ENCODE measurements at places on chromosomes 1 and 21. TPM values are rescaled to one million over a fixed set of nuclear protein-coding genes. Genes with fewer than 3 reads are reported as not detected.

SYF2 gene
- 40.2 TPM for total RNA-seq

SPRR2A gene
- total RNA-seq = not detected

FAM72A gene
- total RNA-seq = 9.4 TPM

CELA2B gene
- total RNA-seq = not detected

DNA sequence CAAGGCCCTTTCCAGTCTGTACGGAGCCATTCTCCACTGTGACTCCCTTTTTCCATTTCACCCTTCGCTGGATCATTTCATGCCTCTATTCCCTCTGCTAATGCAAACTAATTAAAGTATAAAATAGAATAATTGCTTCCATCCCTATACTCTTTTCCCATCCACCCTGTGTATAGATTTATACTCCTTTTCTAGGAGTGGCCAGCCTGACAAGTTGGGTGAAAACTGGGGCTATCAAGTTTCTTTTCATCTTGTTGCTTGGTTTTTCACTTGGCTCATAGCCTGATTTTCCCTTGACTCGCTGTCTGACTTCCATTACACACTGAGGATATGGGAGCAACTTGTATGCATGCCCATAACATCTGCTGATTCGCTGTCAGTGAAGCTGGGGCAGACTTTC lies 107.0 kb downstream of the PLXNA2 start:
- no peak overlapping the region for H3K4me3 ChIP-seq
- H3K27ac ChIP-seq = no peak overlapping the region
- DNase-seq = no peak
- peaks cover 28% of the 10 kb centered on the region for H3K36me3 ChIP-seq
- H3K4me1 ChIP-seq = peaks cover 4% of the 10 kb centered on the region

- H3K27ac ChIP-seq = peak overlapping the region; percentile 83
- H3K27me3 ChIP-seq = no peaks in the 10 kb centered on the region
- no peak overlapping the region for H3K4me3 ChIP-seq
- DNase-seq = peak; percentile 92
- peaks cover 50% of the 10 kb centered on the region for H3K4me1 ChIP-seq
Observed at GRCh38 chr1:162541619-162542141, 19.8 kb upstream of the UAP1 start.

DNA sequence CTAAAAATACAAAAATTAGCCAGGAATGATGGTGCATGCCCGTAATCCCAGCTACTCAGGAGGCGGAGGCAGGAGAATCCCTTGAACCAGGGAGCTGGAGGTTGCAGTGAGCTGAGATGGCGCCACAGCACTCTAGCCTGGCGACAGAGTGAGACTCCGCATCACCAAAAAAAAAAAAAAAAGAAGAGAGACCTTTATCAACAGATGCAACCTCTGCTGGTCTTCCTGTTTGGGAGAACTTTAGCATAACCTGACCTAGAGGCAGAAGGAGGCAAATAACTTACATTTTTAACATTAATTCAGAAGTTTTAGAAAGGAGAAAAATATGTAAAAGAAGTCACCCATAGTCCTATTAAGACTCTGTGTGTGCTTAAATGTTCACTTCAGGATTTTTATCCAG lies 32.4 kb downstream of the SLAMF1 start:
- no peaks in the 10 kb centered on the region for H3K4me1 ChIP-seq
- H3K27ac ChIP-seq = no peak overlapping the region
- no peaks in the 10 kb centered on the region for H3K36me3 ChIP-seq
- no peak for DNase-seq

GRCh38 chr1:229557913-229558414 lies 543 bp downstream of the ABCB10 start:
- H3K4me3 ChIP-seq = peak overlapping the region; percentile 84
- DNase-seq = peak; percentile 28
- H3K36me3 ChIP-seq = no peaks in the 10 kb centered on the region
- peaks cover 15% of the 10 kb centered on the region for H3K4me1 ChIP-seq
- H3K27me3 ChIP-seq = no peaks in the 10 kb centered on the region

- peaks cover 3% of the 10 kb centered on the region for H3K36me3 ChIP-seq
- H3K4me1 ChIP-seq = peaks cover 13% of the 10 kb centered on the region
- DNase-seq = no peak
- H3K27me3 ChIP-seq = no peaks in the 10 kb centered on the region
- no peak overlapping the region for H3K27ac ChIP-seq
- H3K4me3 ChIP-seq = no peak overlapping the region
Observed at GRCh38 chr1:42927274-42927841, 31.3 kb downstream of the SLC2A1 start.

DNA sequence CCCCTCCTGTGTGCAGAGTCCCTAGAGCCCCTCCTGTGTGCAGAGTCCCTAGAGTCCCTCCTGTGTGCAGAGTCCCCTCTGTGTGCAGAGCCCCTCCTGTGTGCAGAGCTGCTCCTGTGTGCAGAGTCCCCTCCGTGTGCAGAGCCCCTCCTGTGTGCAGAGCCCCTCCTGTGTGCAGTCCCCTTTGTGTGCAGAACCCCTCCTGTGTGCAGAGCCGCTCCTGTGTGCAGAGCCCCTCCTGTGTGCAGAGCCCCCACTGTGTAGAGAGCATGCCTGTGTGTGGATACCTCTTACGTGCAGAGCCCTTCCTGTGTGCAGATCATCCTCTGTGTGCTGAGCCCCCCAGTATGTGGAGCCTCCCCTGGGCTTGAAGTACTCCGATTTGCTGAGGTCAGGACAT lies 8.3 kb upstream of the HES5 start:
- H3K27ac ChIP-seq = no peak overlapping the region
- no peaks in the 10 kb centered on the region for H3K36me3 ChIP-seq
- H3K4me3 ChIP-seq = no peak overlapping the region
- DNase-seq = no peak

DNA sequence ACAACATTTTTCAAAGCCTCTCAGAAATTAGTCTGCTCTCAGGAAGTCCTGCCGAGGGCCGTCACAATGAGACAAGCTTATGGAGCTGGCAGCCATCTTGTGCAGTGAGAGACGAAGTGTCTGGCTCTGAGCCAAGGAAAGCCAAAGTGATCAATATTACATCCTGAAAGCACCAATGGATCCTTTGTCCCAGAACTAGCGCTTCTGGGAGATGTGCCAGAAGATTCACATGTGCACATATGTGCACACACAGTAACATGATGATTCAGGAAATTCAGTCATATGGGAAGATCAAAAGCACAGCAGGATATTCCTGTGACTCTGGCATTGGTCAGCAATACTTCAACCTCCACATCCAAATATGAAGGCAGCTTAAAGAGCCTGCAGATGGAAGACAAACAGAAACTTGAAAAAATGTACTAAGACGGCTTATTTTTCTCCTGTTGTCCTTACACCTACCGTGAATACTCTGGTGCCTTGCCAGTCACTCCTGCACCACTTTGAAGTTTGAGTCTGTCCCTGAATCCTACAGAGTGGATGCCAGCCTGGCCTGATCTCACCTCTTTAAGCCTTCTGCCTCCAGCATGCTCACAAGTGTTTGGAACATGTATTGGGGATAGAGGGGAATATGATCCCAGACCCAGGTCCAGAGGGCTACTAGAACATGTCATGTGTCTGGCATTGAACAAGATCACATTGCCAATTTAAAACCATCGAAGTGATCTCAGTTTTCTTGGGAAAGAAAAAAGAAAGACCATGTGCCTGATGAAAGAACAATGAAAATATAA lies 44.5 kb upstream of the PRRX1 start:
- H3K4me1 ChIP-seq = no peaks in the 10 kb centered on the region
- H3K4me3 ChIP-seq = no peak overlapping the region
- H3K27ac ChIP-seq = no peak overlapping the region
- H3K27me3 ChIP-seq = peaks cover 3% of the 10 kb centered on the region

- DNase-seq = no peak
- H3K4me3 ChIP-seq = no peak overlapping the region
- H3K27me3 ChIP-seq = no peaks in the 10 kb centered on the region
Observed at GRCh38 chr1:11187931-11188330, 1.2 kb upstream of the ANGPTL7 start.

GRCh38 chr21:43194303-43195120 lies 25.7 kb downstream of the CRYAA start:
- H3K27me3 ChIP-seq = peaks cover 11% of the 10 kb centered on the region
- no peak for DNase-seq
- no peaks in the 10 kb centered on the region for H3K4me1 ChIP-seq
- no peaks in the 10 kb centered on the region for H3K36me3 ChIP-seq
- no peak overlapping the region for H3K27ac ChIP-seq

Measured in endothelial cell of umbilical vein (primary cell).